ENCODE measurements at places on chromosomes 1 and 21.

GRCh38 chr1:60281360-60281932, 207.9 kb upstream of the C1orf87 start:
- DNase-seq, result peak; percentile 65

DNA sequence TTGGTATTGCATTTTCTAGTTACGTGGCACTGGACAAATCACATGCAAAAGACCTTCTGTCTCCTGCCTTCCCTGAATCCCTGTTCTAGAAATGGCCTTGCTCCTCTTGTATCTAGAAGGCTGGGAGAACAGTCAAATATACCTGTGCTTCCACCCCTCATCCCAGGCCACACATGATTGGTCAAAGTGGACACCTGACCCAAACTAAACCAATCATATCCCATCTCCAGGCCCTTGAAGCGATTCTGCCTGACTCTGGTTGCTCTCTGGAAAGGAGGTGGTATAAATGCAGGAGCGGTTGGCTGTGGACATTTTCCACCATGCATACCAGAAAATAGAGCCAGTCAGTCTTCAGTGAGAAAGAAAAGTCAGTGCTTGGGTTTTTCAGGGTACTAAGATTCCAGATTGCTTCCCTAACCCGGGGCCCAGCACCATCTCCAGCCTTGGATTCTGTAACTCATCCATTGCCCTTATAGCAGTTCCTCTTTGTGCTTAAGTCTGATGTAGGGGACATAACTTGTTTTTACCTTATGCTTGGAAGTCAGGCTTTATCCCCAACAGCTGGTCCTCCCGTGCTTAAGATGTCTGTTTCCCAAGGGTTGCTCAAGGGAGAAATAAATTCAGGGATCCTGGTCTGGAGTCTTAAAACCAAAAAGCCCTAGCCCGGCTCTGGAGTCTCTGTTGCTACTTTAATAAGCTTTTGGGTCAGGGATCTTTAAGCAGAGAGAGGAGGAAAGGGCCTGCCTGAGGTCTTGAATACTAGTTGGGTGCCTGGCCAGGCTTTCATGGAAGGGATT, 7.7 kb upstream of the PHC2 start:
- DNase-seq, result no peak

- no peak for DNase-seq
Measured at GRCh38 chr1:189874715-189875435, 602.8 kb downstream of the BRINP3 start.

DNA sequence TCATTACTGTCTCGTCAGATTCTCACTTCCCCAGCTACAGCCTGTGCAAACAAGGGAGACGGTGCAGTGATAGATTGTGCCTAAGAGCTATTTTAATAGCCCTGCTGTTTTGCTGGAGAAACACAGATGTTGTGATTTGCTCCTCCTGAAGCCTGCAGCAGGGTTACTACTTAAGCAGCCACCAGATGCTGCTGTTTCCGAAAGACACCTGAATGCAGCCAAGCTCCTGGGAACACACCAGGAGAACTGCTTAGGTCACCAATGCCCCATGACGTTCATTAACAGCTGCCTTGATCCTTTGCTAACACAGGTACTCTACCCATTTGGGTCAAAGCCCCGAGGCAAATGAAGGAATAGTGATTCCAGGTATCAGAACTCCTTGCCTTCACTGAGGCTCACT, 411.8 kb upstream of the DAB1 start:
- DNase-seq, result no peak

GRCh38 chr1:167554028-167554779, 642 bp upstream of the CREG1 start:
- DNase-seq, result no peak
